ENCODE measurements at places on chromosomes 2 and 18.
A peak's percentile ranks its signal among the peaks of the same experiment; 100 is the strongest.

GRCh38 chr2:134927195-134927594 is 8.6 kb downstream of the CCNT2 start:
- DNase-seq = peak; percentile 11

DNA sequence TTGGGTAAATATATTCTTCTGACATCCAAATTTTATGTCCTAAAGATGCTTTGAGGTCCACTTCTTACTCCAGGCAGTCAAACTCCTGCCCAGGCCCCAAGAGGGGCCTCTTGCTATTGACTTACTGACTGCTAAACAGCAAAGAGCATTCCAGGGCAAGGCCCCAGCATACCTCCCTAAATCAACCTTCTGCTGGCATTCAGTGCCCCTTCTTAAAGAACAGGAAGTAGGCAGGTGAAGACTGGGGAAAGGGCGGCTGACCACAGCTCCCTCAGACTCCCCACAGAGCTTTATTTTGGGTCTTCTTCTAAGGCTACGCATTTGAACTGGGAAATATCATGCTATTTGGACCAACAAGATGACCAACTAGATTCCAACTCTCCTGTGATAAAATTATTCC is 68.9 kb downstream of the USP40 start:
- DNase-seq = no peak

- DNase-seq = no peak
These were observed 3.7 kb downstream of the ANKRD23 start for GRCh38 chr2:96839875-96840850.

- no peak for DNase-seq
These were observed 125.7 kb downstream of the AGAP1 start for GRCh38 chr2:235619544-235619943.

DNA sequence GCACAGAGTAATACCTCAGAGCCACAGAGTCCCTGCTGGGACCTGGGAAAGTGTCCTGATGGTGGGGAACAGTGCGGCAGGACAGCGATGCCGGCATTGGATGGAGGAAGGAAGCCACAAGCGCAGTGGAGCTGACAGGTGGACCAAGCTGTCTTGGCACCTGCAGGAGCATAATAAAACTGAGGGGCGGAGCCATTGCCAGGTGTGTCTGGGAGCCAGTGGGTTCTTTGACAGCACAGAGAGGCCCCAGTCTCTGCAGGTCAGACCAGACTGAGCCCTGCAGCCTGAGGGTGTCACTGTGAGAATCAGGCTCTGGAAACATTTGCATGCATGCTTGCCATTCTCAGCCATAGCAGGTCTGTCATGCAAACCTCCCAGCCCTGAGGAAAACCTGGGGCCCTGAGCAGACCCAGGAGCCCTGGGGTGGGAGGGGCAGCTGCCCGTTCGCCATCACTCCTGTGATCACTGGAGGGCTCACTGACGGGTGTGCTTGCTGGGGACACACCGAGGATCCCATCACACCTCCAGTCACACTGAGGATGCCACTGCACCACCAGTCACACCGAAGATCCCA is 210.5 kb upstream of the HDAC4 start:
- no peak for DNase-seq

DNA sequence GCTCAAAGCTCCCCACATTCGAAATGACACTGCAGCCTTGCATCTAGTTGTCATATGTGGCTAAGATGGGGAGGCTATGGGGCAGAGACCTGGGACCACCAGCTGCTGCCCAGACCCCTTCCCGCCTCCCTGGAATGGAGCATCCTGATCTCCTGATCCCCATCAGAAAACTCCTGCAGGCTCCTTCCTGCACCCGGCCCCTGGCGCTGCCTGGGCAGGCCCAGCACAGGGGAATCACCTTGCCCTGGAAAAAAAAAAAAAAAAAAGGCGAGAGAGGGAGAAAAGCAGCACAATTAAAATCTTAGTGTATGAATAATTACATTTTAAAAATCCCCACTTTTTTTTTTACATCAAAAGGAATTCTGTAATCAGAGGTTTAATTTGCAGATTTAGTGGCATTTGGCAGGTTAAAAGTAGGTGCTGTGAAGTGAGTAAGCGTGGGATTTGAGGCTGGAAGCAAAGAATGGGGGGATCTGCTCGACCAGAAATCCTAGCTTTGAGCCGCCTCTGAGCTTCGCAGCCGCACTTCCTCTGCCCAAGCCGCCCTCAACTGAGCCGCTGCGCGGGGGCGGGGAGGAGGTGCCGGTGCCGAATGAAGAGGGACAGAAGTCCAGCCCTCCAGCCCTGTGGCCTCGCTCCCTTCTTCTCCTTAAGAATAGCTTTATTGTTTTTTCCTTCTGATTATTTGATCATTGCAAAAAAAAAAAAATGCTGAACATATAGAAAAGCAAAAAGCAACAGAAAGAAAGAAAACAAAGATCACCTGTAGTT is 30.0 kb downstream of the THNSL2 start:
- DNase-seq = peak; percentile 44

GRCh38 chr2:208118918-208119317 is 5.4 kb downstream of the CRYGD start:
- no peak for DNase-seq

- no peak for DNase-seq
These were observed 30.6 kb downstream of the SEPTIN10 start for GRCh38 chr2:109582928-109583895.

DNA sequence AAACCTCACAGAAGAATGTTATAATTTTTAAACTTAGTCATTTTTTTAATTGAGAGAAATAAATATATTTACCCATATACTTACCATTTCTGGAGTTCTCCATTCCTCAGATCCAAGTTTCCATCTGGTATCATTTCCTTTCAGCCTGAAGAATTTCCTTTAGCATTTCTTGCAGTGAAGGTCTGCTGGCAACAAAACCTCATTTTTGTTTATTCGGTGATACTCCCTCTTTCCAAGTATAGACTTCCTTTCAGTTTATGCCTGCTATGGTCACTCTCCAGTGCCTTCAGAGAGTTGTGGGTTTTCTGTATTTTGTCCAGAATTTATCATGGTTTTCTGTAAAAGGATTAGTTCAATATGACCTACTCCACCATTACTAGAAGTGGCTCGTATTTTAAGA is 17.0 kb downstream of the WDPCP start:
- DNase-seq = no peak

DNA sequence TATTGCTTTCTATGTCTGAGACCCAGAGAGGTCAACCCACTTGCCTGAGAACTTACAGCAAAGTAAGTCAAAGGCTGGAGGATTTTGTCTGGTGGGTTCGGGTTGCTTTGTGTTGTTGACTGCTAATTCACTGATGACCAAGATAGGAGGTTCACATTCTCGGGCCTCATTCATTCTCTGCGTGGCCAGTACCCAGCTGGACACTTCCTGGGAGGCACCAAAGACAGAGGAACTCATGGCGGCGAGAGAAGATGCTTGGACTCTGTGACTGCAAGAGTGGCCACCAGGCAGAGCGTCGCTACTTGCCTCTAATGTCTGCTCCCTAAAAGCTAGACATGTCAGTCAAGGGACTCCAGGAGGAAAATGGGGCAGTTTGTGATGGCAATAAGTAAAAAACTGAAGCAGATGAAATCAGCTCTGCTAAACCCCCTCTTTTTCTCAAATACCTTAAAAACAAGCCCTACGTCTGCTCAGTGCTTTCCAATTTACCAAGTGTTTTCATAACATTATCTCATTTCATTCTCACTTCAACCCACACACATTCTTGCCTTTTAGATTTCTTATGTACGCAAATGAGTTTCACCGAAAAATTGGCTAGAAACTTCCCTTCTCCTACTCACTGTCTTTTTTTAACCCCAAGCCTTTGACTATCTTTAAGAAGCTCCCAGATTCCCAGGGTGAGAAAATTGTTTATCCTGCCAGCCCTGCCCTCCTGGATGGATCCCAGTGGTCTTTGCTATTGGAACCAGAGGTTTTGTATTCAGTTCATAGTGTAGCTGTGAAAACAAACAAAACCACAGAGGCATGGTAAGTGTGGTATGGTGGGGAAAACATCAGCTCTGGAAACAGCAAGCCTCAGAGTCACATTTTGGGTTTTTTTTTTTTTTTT is 4.9 kb upstream of the LBH start:
- DNase-seq = peak; percentile 60

- no peak for DNase-seq
These were observed 3.1 kb upstream of the SPP2 start for GRCh38 chr2:234047361-234047760.

GRCh38 chr2:2898744-2899143 is 478.9 kb downstream of the EIPR1 start:
- no peak for DNase-seq

- peak; percentile 1 for DNase-seq
These were observed 281.1 kb upstream of the COL3A1 start for GRCh38 chr2:188693111-188693510.

DNA sequence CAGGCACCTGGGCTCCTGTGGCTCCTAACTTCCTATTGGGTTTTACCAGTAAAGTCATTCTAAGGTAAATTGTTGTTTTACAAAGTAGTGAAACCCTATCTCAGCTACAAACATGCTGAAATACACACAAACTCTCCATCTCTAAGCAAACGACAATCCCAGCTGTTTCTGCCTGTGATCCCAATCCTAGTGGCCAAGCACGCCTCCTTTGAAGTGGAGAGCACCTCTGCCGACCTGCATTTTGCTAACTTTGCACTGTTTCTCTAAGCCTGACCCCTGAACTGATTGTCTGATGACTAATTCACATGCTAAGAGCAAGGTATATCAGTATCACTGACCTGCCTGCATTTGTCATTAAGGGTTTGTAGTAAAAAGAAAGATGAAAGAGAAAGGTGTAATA is 124.3 kb downstream of the PAX3 start:
- no peak for DNase-seq

GRCh38 chr2:241959751-241960269 is 90.3 kb downstream of the RTP5 start:
- DNase-seq = no peak

- no peak for DNase-seq
These were observed 51.8 kb downstream of the PMS1 start for GRCh38 chr2:189835855-189836558.

GRCh38 chr2:20067992-20068584 is 16.7 kb upstream of the LAPTM4A start:
- DNase-seq = no peak

DNA sequence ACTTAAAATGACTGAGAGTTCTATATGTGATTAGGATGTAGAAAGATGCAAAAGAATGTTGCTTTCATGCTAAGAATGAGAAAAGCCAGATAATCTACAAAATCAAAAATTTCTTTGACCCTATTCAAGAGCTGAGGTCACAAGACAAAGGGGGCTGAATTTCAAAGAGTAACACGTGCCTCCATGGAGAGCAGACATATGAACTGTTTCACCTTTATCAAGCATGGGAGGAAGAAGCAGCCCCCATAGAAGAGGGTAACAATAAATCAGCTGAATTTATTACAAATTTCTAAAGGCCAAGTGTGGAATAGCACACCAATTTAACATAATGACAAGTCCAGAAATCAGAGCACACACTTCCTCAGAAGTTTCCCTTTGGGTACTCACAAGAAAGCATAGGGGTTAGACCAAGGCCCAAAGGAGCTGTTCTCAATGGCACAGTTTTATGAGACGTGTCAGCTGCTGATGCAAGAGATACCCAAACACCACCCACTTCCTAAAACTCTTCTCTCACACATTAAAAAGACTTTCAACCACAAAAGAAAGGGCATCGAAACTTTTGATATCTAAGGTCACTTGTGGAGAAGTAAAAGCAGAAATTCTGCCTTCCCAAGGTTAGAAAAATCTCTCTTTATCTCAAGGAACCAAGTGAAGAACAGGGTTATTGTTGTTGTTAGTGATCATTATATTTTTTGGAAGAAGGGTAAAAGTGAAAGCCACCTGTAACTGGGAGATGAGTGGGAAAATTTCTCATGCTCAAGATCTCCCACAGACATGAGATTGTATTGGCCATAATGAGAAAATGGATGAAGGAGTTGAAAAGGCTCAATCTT is 950.1 kb downstream of the TRIB2 start:
- no peak for DNase-seq

- no peak for DNase-seq
These were observed 91.7 kb upstream of the TRIB2 start for GRCh38 chr2:12624905-12625598.

GRCh38 chr2:229784791-229785190 is 70.4 kb upstream of the DNER start:
- no peak for DNase-seq

DNA sequence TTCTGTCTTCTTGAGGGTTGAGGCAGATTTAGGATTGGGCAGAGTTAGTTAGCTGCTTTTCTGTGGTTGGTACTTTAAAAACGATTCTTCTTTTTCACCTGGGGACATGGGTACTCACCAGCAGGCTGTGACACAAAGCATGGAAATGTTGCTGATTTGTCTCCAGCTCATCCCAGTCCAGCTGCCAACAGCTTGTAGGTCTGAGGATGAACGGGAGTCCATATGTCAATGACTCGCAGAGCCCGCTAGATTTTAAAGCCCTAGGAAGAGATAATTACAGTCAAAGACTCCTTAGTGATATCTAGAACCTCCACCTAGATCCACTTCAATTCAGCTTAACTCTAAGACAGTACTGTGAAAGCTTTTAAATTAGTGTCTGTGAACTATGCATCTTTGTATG is 20.8 kb downstream of the DOK1 start:
- no peak for DNase-seq

GRCh38 chr2:120680136-120680761 is 55.4 kb upstream of the GLI2 start:
- DNase-seq = peak; percentile 89

DNA sequence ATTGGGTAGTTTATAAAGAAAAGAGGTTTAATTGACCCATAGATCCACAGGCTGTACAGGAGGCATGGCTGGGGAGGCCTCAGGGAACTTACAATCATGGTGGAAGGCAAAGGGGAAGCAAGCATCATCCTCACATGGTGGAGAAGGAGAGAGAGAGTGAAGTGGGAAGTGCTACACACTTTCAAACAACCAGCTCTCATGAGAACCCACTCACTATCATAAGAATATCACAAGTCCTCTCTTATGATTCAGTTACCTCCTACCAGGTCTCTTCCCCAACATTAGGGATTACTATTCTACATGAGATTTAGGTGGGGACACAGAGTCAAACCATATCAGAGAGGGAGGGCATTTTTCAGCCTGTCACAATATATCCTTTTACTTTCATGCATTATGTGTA is 22.7 kb upstream of the DOCK10 start:
- DNase-seq = no peak

GRCh38 chr2:1874101-1874865 is 130.0 kb upstream of the PXDN start:
- DNase-seq = no peak

- no peak for DNase-seq
These were observed 5.8 kb upstream of the KCMF1 start for GRCh38 chr2:84965192-84965516.

GRCh38 chr2:164625378-164625971 is 4.2 kb upstream of the GRB14 start:
- DNase-seq = no peak

DNA sequence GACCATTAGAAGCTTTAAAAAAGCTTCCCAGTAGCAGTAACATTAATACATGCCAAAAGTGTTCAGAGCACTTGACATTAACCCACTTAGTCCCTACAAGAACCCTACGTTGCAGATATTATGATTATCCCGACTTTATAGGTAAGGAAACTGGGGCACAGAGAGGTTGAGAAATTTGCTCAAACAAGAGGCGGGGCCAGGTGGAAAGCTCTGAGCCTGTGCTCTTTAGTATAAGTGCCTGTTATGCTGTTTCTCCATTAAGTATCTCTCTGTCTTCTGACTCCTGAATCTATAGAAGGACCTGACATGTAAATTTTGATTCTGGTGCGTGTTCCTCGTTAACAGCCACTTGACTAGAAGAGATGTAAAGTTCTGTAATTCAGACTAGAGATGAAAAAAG is 139.8 kb downstream of the RBMS1 start:
- DNase-seq = no peak

GRCh38 chr2:114065731-114066130 is 175.8 kb downstream of the ACTR3 start:
- no peak for DNase-seq

- DNase-seq = no peak
These were observed 2.1 kb upstream of the TANC1 start for GRCh38 chr2:158966312-158966711.
